ENCODE measurements at places on chromosomes 7 and 10.

DNA sequence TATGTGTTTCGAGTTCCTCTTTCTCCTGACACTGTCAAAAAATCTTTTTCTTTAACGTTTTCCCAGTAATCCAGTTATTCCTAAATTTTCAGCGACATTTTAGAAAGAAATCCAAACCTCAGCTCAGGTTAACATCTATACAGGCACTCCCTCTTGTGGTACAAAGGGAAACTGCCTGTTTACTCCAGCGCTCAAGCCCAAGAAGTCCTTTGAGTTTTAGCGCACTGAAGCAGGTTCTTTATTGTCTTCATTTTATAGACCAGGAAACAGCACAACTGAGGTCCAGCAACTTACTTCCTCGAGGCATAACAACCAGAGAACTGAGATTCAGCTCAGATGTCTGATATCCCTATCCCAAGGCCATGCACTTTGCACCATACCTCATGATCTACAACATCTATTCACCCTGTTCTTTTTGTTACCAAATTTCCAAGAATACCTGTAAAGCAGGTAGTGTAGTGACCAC lies 287.2 kb upstream of the MKLN1 start:
- DNase-seq = no peak

DNA sequence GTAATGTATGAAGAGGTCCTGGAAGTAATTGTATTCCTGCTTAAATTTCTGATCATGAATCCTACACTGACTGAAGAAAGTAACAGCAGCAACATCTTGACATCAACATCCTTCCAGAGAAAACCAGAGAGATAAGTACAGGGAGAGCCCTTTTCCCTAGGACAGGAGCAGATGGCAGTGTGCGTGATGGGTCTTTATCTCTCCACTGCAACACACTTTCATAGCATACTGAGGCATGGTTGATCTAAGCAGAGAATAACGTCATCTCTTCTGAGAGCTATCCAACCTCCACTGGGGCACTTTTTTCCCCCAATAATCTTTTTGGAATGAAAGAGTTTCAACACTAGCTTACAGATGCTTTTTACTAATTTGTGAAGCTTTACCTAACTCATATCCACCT lies 342 bp downstream of the OR2A25 start:
- no peak for DNase-seq

GRCh38 chr7:147535701-147536111 lies 1054.9 kb upstream of the C7orf33 start:
- DNase-seq = no peak

GRCh38 chr10:69645296-69646184 lies 15.5 kb downstream of the FAM241B start:
- DNase-seq = no peak

GRCh38 chr7:141251957-141252356 lies 178.1 kb downstream of the TMEM178B start:
- DNase-seq = no peak

DNA sequence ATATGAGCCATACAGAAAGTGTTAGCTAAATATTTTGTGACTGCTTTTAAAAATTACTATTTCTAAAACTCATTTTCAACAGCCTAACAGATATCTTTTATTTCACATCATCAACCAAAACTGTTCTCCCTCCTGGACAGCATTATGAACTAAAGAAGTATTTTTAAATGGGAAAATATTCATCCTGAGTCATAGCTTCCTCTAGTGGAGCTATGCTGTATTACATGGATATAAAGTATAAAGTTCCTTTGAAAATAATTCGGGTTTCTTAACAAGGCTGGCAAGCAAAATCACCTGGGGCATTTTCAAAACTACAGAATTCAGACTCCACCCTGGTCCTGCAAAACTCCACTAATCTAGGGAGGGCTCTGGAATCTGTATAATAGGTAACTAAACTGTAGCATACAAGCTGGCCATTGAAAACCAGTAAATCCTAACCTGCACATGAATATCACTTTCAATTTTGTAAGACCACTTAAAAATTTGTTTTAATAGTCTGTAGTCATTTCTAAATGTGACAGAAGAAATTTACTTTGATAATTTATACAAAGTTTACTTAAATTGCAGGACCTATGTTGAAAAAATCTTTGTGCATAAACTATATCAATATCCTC lies 53.5 kb downstream of the SCIN start:
- DNase-seq = no peak

- peak; percentile 32 for DNase-seq
Measured at GRCh38 chr7:155796381-155797261, 15.6 kb downstream of the SHH start.

- DNase-seq = no peak
Measured at GRCh38 chr7:1288390-1288995, 55.8 kb downstream of the UNCX start.

DNA sequence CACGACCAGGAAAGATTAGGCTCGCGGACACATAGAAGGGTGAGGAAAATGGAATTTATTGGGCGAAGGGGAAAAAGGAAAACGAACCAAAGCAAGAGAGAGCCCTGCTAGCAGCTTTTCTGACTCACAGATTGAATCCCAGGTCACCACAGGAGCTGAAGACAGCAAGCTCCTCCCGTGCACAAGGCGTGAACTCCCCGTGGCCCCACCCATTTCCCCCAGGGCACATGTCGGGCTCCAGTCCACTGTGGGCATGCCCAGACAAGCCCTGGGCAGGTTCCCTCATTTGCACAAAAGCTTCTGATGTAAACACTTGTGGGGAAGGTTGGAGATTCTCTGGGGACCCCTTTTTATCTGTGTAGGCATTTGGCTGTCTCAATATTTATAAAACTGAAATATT lies 582.4 kb downstream of the SUGCT start:
- no peak for DNase-seq

DNA sequence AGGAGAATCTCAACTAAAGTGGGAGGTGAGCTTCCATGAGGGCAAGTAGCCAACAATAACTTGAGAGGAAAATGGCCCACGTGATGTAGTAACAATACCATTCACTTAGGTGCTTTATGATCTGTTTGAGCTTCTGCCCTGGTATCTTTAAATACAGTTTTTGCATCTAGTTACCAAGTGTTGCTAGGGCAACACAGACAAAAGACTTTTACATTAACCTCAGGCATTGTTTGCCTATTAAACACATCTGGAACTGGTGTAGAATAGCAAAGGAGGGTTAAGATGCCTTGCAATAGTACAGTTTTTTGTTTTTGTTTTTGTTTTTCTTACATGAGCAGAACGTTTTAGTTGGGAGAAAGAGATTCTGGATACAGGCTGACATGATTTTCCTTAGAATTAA lies 97.7 kb upstream of the MTPN start:
- DNase-seq = no peak

DNA sequence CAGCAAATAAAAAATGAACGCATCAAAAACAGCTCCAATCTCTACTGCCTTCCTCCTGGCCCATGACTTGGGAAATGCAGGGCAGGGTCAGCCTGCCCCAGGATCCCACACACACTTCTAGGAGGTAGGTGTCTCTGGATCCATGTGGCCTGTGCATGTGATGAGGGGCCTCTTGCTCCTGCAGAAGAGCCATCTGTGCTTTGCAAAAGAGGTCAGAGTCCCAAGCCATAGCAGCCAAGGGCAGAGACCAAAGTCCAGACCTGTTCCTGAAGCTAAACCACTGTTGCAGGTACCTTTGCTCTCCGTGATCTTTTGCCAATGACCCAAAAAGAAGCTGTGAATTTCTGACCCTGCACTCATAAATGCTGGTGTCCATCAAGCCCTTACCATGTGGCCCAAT lies 57.1 kb downstream of the KCNMA1 start:
- no peak for DNase-seq

- DNase-seq = no peak
Measured at GRCh38 chr7:5296015-5296610, 13.4 kb downstream of the SLC29A4 start.

DNA sequence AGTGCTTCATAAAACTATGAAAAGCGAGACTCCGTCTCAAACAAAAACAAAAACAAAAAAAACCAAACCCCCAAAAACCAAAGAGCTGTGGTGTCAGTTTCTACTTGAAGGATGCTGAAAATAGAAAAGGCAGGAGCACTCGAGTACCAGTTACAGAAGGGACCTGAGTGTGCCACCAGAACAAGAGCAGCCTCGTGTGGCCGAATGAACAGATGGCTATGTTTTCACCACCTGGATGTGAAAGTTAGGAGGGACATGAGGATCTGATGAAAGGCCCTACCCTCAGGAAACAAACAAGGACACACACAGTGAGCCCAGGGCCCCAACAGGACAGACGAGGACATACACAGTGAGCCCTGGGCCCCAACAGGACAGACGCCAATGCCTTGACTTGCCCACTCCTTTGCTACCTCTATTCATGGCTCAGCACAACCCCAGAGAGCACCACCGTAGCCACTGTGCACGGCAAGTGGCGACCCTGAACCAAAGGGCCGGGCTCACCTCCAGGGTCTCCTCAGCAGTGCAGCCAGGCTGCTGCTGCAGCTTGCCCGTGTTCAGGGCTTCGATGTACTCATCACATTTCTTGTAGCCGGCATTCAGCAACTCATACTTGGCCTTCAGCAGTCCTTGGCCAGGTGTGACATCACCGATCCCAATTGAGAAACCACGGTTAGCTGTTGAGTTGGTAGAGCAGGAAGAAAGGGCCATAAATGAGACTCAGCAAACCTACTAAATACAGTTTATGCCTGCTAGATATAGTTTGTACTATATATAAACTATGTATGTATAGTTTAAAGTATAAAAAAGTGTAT lies 24.9 kb downstream of the POLR3A start:
- DNase-seq = no peak

DNA sequence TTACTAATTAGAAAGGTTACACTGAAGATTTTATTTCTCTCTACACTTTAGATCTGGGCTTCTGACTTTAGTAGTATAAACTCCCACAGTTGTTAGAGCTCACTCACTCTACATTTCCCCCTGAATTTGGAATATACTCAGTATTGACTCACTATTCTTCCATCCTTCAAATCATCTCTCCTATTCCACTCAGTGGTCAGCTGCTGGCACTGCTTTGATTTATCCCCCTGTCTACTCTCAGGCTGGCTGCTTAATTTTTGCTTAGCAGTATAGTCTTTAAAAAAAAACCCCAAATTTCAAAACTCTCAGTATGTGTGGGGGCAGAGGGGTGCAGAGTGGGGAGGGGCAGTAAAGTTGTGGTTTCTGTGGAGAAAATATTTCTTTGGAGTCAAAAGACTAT lies 68.9 kb downstream of the CDK6 start:
- no peak for DNase-seq

DNA sequence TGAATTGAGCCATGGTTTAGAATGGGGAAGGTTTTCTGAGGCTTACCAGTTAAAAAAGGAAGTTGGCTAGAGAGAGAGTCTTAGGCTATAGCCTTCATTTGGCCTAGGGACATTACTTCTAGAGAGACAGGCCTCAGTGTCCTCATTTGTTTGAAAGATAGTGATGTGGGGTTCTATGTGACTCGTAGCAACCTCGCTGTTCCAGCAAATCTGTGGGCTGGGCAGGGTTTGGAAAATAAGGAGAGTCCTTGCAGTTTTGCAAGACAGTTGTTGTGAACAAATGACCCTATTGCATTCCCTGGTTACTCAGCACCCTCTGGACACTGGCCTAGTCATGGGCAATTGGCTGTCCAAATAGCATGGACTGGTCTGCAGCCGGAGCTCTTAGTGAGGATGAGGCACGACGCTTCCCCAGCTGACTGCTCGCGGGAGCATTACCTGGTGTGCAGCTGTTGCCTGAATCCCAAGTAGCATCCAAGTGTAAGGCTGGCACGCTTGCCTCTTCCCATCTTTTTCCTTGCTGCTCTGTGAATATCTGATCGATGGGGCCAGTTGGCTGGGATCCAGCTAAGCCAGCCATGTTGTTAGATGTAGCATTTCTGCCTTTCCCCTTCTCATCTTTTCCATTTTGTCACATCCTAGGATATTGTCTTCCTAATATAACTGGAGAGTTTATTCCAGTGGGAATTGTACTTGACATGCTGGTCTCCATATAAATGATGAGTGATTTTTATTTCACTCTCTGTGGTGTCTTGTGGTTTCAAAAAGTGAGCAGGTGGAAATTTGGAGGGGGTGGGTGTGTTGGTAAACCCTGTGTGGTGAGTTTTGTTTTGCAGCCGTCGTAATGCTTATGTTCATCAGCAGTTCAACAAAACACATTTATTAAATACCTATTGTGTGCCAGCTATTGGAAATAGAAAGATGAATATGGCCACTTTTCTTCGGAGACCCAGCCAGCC lies 99.8 kb downstream of the SND1 start:
- DNase-seq = no peak

GRCh38 chr10:32149252-32149955 lies 93.2 kb upstream of the KIF5B start:
- no peak for DNase-seq

- no peak for DNase-seq
Measured at GRCh38 chr7:1026721-1027161, 17.6 kb upstream of the GPR146 start.

- DNase-seq = no peak
Measured at GRCh38 chr7:66297579-66297978, 92.4 kb downstream of the TPST1 start.

GRCh38 chr10:32148864-32149251 lies 92.6 kb upstream of the KIF5B start:
- DNase-seq = no peak

DNA sequence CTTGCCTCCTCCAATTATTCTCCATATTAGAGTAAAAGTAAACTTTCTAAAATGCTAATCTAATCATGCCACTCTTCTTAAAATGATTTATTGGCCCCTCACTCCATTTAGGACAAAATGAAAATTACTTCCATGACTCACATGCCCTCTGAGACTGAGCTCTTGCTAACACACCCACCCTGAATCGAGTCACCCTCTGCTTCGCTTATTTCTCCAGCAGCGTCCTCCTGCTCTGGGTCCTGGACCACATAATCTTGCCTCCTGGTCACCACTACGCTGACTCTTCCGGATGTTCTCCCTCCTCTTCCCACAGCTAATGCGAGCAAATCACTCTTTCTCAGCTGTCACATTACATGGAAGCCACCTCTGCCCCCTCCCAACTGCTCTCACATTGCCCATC lies 384.0 kb upstream of the FZD8 start:
- no peak for DNase-seq

DNA sequence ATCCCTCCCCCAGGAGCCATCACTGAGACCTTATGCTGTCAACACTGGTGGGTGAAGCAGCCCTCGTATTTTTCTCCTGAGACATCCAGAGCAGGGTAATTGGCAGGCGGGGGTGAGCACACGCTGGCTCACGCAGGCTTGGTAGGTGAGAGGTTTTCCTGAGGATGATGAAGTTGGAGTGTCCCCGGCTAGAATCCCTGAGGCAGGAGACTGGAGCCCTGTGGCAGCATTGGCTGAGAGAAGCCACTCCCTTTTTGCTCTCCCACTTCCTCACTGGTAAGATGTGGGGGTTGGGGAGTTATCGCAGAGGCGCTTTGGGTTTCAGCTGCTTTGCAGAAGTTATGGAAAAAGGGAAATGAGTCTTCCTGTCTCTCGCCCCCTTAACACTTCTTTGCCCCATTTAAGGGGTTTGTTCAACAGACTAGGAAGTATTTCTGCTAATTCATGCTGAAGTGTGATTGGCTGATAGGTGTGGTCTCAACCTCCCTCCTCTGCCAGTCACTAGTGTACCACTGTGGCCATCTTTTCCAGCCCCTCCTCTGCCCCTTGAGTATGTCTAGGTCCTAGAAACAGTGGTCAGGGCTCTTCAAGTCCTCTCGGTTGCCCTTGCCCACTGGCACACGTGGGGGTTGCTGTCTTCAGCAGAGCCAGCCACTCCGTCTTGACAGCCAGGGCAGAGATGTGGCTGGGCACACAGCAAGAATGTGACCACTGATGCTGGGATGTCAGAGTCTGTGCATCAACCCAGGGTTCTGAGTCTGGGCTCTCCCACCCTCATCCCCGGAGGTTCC lies 5.7 kb downstream of the ARPC1B start:
- no peak for DNase-seq
